ENCODE measurements at places on chromosomes 12 and 14. TPM values are rescaled to one million over a fixed set of nuclear protein-coding genes. Genes with fewer than 3 reads are reported as not detected.

SMOC1 gene
- 6.0 TPM for total RNA-seq

FAM90A1 gene
- total RNA-seq = not detected

RTL1 gene
- not detected for total RNA-seq

SSTR1 gene
- total RNA-seq = 2.1 TPM

GRCh38 chr12:10163084-10163483 lies 8.8 kb downstream of the OLR1 start:
- H3K4me1 ChIP-seq = no peaks in the 10 kb centered on the region
- no peaks in the 10 kb centered on the region for H3K27me3 ChIP-seq
- no peak overlapping the region for H3K27ac ChIP-seq
- H3K36me3 ChIP-seq = no peaks in the 10 kb centered on the region
- no peak overlapping the region for H3K4me3 ChIP-seq

DNA sequence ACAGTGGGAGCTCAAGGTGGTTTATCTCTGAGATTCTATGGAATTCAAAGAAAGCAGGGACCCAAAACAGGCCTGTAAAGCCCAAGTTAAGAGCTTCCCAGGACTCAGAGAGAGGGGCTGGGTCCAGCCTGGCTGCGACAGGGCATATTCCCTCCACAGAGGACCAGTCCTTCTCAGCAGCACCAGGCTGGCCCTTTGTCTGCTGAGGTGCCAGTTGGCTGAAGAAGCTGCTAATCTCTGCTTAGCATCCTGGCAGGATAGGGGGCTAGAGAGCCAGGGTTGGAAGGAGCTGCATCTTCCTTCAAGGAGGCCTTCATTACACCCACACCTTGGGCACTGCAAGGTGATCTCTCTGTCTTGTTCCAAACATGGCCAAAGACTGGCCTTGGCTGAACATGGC lies 68.3 kb upstream of the TUNAR start:
- no peak for DNase-seq
- H3K4me1 ChIP-seq = no peaks in the 10 kb centered on the region
- no peaks in the 10 kb centered on the region for H3K27me3 ChIP-seq
- no peak overlapping the region for H3K27ac ChIP-seq

DNA sequence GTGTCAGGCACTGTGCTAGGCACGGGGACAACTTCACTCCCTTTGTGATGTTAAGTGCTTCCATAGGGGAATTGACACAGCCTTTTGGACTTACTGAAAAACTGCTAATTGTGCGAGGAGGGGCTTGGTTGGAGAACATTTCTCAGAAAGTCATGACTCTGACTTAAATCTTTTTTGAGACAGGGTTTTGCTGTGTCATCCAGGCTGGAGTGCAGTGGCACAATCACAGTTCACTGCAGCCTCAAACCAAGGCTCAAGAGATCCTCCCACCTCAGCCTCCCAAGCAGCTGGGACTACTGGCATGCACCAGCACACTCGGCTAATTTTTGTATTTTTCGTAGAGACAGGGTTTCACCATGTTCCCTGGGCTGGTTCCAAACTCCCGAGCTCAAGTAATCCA lies 10.2 kb upstream of the LTBP2 start:
- no peak overlapping the region for H3K4me3 ChIP-seq
- no peak overlapping the region for H3K27ac ChIP-seq
- H3K27me3 ChIP-seq = no peaks in the 10 kb centered on the region
- H3K4me1 ChIP-seq = peaks cover 44% of the 10 kb centered on the region
- H3K36me3 ChIP-seq = no peaks in the 10 kb centered on the region

GRCh38 chr14:106455026-106455425 lies 928.6 kb downstream of the TMEM121 start:
- no peak overlapping the region for H3K27ac ChIP-seq
- H3K27me3 ChIP-seq = no peaks in the 10 kb centered on the region
- DNase-seq = no peak
- no peaks in the 10 kb centered on the region for H3K36me3 ChIP-seq
- H3K4me3 ChIP-seq = no peak overlapping the region
- no peaks in the 10 kb centered on the region for H3K4me1 ChIP-seq

GRCh38 chr12:770479-770878 lies 18.1 kb downstream of the WNK1 start:
- H3K27ac ChIP-seq = no peak overlapping the region
- H3K27me3 ChIP-seq = no peaks in the 10 kb centered on the region

GRCh38 chr14:74705613-74706500 lies 7.0 kb downstream of the AREL1 start:
- no peaks in the 10 kb centered on the region for H3K4me1 ChIP-seq
- DNase-seq = no peak
- peaks cover 6% of the 10 kb centered on the region for H3K36me3 ChIP-seq
- peak overlapping the region; percentile 12 for H3K27ac ChIP-seq

- no peaks in the 10 kb centered on the region for H3K36me3 ChIP-seq
- no peaks in the 10 kb centered on the region for H3K4me1 ChIP-seq
- DNase-seq = no peak
- H3K27ac ChIP-seq = no peak overlapping the region
- no peak overlapping the region for H3K4me3 ChIP-seq
Observed at GRCh38 chr12:54824402-54824801, 29.9 kb upstream of the MUCL1 start.

DNA sequence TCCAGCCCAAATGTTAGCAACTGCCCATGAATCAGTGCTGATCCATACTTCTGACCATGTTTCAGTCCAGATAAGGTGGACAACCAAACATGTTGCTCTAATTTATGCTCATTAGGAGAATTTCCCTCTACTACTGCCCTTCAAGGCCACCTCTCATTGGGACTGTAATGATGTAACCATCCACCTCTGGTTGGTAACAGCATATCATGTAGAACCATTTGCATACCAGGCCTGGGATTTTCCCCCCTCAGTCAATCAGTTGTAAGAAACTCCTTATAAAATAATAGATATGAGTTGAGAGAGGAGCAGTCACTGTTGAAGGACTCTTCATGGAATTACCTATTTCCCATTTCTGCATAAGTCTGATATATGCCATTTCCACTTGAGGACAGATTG lies 17.8 kb upstream of the YAF2 start:
- H3K4me1 ChIP-seq = no peaks in the 10 kb centered on the region
- no peak overlapping the region for H3K27ac ChIP-seq
- no peak overlapping the region for H3K4me3 ChIP-seq
